ENCODE measurements at places on chromosomes 16 and 17.
A peak's percentile ranks its signal among the peaks of the same experiment; 100 is the strongest.

- DNase-seq = no peak
Measured at GRCh38 chr17:79113699-79114457, 39.3 kb downstream of the ENGASE start.

- DNase-seq = no peak
Measured at GRCh38 chr16:19481296-19481695, 40.6 kb downstream of the GDE1 start.

- no peak for DNase-seq
Measured at GRCh38 chr17:3834811-3835210, 11.2 kb downstream of the NCBP3 start.

GRCh38 chr16:19210280-19210924, 42.4 kb downstream of the SYT17 start:
- DNase-seq = no peak

GRCh38 chr16:26569793-26570192, 496.9 kb upstream of the C16orf82 start:
- DNase-seq = peak; percentile 16

DNA sequence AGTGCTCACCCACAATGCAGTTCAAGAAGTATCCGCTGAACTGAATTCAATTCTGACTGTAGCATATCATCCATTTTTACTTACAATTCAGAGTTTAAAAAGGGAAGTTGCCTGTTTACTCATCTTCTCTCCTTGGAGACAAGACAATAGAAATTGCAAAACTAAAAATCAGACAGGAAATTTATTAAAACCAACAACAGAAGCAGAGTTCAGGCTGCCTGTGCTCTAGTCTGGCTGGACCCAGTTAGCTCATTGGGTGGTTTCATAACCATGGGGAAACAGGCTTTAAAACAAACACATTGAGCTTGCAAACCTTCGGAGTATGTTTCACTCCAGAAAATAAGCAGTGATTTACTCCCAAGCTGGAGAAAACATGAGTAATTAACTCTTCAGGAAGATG, 321.4 kb downstream of the GRIN2A start:
- no peak for DNase-seq

DNA sequence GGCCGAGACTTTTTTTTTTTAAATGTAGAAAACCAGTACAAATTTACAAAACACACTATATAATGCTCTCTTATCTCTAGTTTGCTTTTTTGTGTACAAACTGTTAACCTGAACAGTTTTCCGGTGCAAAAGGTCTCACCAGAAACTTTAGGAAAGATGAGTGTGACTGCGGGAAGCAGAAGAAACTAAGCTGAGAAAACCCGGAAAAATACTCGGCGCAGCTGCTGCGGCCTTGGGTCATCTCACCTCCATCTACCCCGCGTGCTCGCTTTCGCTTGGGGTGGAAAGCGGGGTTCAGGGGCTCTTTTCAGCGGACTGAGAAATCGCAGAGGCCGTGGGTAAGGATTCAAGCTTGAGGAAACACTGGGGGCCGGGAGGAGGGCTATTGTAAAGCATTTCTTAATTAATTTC, 1.8 kb downstream of the SALL1 start:
- DNase-seq = no peak

DNA sequence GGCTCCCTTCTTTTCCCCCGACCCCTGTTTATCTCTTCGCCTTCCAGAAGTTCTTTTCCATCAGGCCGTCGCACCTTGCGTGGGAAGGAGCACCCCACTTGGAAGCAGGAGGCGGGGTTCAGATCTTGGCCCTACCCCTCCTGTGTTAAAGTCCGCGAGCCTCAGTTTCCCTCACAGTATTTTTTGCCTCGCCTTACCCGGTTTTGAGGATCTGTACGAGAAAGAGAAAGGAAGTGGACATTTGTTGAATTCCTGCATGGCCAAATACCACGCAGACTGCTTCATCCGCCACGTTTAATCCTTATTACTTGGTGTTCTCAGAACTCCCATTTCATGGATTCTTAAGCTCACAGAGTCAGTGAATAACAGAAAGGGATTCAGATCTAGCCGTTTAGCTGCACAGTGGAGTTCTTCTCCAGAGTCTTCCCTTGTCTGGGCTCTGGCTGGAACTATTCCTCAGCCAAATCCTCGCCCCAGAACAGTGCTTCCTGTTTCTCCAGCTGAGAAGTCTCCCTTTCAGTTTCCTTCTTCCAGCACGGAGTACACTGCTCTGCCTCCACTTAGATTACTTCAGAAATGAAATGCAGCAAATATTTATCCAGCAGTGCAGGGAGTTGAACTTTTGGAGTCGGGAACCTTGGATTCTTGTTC, 590 bp downstream of the TMEM219 start:
- DNase-seq = peak; percentile 22

DNA sequence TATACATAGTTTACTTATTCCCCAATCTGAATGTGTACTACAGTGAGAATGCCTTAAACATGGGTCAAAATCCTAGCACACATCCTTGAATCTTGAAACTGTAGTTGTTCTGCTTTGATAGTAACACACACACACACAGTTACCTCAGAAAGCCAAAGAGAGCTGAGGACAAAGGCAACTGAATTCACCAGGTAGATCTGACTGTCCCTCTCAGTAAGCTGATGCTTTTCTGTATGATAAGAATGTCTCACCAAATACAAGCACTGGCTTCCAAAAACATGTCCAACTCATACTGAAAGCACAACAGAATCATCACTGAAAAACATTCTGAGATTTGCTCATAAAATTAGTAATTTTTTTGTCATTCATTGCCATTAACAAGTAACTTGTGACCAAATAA, 104.3 kb upstream of the DYNLRB2 start:
- no peak for DNase-seq

Data from AML-193 (cell line).